Psoas muscle (tissue), 8 donors: ENCODE measurements at places on chromosomes 6 and 20.

DNA sequence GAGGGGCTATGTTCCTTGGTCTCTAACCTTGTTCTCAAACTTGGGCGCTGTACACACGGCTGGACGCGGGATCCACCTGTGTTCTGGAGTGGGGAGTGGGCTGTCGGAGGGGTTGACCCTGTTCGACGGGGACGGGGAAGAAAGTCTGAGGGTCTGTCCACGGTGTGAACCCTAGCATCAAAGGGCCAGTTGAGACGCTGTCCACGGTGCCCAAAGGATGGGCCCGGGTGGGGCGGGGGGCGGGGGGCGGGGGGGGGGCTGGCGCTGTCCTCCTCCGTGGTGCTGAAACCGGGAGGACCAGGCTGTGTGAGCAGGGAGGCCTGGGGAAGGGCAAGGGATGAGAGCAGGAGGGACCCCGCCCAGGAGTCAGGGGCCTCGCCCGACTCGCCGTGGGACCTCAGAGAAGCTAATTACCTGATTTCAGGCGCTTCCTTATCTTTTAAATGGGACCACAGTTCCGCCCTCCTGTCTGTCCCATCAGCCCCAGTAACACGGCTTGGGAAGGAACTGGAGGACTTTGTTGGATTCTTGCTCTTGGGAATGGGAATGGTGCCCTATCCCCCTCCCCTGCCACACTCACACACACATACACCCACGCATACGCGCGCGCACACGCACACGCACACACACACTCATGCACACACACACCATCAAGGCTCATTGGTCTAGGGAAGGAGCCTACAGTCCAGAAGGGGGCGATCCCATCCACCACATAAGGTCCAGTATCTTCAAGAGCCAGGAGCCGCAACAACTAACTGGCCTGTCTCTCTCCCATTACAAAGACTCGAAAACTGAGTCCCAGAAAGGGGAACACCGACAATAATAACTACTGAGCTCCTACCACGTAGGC is 1.0 kb upstream of the VSTM2L start:
- DNase-seq, result no peak

GRCh38 chr6:4743062-4743461 is 33.1 kb upstream of the CDYL start:
- DNase-seq, result no peak

GRCh38 chr20:4956200-4956810 is 45.0 kb downstream of the SLC23A2 start:
- no peak for DNase-seq

GRCh38 chr20:23144856-23145255 is 58.7 kb upstream of the CD93 start:
- DNase-seq, result no peak

GRCh38 chr6:25050356-25050755 is 114.6 kb upstream of the RIPOR2 start:
- DNase-seq, result no peak

DNA sequence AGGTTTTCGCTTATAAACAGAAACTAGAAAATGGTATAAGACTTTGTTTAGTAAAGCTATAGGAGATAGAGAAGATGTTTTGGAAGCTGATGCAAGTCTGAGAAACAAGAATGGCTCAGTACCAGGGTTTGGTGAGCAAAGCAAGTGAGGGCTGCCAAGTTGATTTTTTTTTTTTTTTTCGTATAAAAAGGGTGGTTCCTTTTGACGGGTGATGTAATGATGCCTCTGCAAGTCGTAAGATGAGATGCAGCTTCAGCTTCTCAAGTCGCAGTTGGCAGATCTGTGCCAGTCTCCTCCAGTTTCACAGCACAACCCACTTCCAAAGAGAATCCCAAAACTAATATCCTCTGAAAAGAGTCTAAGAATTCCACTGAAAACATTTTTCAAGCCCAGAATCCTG is 252.8 kb upstream of the CDH4 start:
- no peak for DNase-seq

GRCh38 chr20:23087587-23088251 is 1.6 kb upstream of the CD93 start:
- DNase-seq, result no peak

DNA sequence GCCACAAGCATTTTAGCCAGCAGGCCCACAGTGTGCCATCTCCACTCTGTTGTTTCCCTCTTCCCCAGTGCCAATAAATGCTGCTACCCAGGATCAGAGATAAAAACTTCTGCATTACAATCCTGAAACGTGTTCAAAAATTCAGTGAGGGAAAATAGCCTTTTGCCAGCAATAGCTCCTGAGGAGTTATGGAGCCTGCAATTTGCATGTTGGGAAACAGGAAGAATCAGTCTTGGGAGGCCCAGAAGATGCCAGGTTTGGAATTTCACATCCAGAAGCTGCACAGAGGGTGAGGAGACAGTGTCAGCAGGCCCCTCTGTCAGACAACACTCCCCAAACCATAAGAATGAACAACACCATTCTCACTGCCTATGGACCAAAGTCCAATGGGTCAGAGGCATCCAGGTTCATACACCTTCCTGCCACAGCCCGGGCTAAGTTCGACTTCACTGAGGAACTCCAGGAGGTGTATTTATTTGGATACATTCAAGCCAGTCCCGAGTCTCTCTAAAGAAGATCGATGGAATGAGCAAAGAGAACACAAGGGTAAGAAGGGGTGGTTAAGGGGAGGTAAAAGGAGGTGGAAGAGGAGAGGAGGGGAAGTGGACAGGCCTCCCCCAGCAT is 20.8 kb downstream of the RRBP1 start:
- DNase-seq, result no peak

- no peak for DNase-seq
These were observed 1028.3 kb upstream of the EYS start for GRCh38 chr6:66735106-66735890.

- no peak for DNase-seq
These were observed 73.0 kb upstream of the TULP1 start for GRCh38 chr6:35585658-35586057.

GRCh38 chr6:26183237-26183580 is 96.0 kb downstream of the HFE start:
- DNase-seq, result no peak

DNA sequence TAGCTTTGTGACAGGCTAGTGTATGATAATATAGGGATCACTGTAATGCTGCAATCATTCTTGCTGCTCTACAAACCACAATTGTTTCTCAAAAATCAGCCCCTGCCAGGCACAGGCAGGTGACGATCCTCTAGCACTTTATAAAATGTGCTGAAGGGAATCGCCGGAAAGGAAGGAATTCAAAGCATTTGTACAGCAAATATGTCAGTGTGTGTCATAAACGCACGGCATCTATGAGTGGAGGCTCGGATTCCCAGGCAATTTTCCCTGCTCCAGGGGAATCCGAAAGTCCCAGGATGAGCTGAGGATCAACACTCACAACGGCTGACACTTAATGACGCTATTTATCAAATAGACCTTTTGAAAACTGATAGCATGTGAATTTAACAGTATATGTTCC is 1.4 kb downstream of the PHACTR1 start:
- no peak for DNase-seq

DNA sequence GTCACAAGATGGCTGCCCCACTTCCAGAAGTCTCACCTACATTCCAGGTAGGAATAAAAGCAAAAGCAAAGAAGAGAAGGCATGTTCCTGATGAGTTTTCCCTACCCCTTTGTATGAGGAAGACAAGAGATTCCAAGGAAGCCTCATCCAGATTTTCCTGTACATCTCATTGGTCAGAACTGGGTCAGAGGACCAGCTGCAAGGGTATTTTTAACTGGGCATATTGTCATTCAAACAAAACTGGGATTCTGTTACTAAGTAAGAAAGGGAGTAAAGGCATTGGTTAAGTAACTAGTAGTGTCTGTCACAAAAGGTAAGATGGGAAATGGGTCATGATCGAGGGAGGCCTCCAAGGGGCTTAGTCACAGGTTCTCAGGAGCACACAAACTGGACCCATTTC is 28.2 kb upstream of the RIMS4 start:
- DNase-seq, result no peak

- no peak for DNase-seq
These were observed 121.7 kb downstream of the SMOC2 start for GRCh38 chr6:168562576-168563151.

- no peak for DNase-seq
These were observed 523.0 kb upstream of the FLRT3 start for GRCh38 chr20:14860410-14860814.

- DNase-seq, result no peak
These were observed 712 bp downstream of the DEK start for GRCh38 chr6:18263418-18264218.

GRCh38 chr20:5177071-5177470 is 50.3 kb downstream of the CDS2 start:
- no peak for DNase-seq
